Activated CD4-positive, alpha-beta T cell treated with anti-CD3 and anti-CD28 coated beads, Interleukin-2, amount 10 ng/mL, durations not matched to agents 7 days and 5 days (primary cell): ENCODE measurements at places on chromosomes 2 and 18.

GRCh38 chr2:180115675-180116074 is 108.6 kb upstream of the CWC22 start:
- DNase-seq = no peak

GRCh38 chr2:122980671-122981070 is 1044.4 kb upstream of the CNTNAP5 start:
- DNase-seq = no peak

- DNase-seq = no peak
Observed at GRCh38 chr2:200028998-200029397, 73.6 kb downstream of the MAIP1 start.

GRCh38 chr2:61714210-61714609 is 139.7 kb downstream of the FAM161A start:
- DNase-seq = no peak

DNA sequence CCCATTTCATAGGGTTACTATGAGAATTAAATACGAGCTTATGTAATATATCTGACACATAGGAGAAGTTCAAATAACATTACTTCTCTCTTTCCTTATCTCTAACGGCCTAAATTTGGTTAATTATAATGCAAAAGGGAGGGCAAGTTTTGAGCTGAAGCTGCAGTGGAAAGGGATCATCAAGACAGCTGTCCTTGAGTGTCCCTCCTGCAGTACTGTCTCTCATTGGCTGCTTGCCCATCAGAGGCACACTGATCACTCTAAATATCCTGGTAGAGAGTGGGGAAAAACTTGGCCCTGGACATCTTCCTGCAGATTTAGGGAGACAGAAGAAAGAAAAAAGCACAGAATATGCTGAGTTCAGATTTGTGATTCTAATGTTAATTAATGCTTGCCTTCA is 186.0 kb downstream of the CAMKMT start:
- no peak for DNase-seq

- DNase-seq = no peak
Observed at GRCh38 chr2:19787134-19787533, 114.6 kb downstream of the TTC32 start.

DNA sequence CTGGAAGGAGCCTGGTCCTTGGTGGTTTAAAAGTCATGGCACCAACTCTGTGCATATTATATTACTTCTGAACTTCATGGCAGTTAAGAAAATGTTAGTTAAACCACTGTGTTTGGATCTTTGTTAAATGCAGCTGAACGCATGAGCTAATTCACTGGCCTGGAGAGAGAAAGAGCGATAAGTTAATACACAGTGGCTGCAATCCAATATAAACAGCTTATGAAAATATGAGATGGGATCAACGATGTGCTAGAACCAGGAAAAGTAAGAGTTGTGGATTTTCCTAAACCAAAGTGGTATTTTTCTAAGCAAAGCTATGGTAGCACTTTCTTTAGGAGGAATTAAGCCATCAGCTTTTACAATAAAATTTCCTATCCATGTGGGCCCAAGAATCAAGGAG is 326.7 kb downstream of the MTX2 start:
- DNase-seq = no peak

GRCh38 chr18:50372743-50373142 is 2.1 kb upstream of the SKA1 start:
- DNase-seq = no peak

GRCh38 chr2:68632021-68632420 is 11.4 kb upstream of the PROKR1 start:
- no peak for DNase-seq

DNA sequence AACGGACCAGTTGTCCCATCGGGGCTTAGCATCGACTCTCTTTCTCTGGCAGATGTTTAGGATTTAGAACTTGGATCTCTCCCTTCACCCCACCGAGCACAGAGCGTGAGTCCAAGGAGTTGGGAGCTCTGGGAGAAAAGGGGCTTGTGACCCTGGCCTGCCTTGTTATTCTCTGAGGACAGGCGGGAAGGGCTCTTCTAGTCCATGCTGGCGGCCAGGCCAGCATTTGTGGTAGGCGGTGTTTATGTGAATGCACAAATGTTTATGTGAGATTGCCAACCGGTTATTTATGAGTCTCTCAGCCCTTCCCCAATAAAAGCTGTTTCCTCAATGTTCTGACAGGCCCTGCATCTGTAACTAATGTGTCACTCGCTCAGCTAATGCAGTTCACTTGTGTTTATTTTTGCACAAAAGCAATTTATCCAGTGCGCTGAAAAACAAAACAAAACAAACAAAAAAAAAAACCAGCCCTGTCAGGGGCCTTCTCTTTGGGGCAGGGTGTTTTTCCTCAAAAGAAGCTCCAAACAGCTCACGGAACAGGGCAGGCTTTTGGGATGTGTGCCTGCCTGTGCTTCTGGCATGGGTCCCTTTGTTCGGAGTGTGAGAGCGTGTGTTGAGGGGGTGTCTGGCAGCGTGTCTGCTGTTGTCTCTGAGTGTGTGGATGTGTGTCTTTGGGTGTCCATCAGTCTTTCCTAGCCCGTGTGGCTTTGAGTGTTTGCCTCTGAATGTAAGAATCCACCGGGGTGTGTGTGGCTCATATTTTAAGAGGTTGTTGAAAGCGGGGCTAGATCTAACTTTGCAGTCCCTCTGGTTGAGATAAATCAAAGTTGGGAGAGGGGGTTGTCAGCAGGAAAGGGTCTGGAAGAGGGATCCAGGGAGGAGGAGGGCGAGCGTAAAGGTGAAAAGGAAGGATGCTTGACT is 52.8 kb upstream of the HAAO start:
- DNase-seq = no peak

DNA sequence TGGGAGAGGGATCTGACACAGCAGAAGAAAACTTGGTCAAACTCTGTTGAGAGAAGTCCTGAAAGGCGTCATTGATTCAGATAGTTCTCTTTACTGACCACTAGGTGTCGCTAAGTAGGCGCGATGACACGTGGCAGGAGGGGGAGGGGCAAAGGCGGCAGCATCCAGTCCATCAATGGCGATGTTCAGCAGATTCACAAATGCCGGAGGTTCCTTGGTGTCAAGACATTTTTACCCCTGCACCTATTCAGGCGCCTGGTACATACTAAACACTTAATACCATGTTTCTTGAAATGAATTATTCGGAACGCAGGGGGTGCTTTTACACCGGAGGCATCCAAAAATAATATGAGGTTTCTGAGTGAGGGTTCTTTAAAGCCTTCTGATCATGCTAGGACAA is 3.0 kb upstream of the PLEK start:
- DNase-seq = peak; percentile 83

DNA sequence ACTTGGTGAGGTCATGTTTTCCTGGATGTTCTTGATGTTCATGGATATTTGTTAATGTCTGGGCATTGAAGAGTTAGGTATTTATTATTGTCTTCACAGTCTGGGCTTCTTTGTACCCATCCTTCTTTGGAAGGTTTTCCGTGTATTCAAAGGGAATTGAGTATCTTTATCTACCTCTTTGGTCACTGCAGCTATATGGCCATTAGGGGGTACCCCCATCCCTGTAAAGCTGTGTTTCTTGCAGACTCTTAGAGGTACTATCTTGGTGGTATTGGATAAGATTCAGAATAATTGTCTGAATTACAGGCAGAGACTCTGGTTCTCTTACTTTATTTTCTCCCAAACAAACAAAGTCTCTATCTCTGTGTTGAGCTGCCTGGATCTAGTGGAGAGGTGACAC is 401.6 kb upstream of the FSIP2 start:
- no peak for DNase-seq

DNA sequence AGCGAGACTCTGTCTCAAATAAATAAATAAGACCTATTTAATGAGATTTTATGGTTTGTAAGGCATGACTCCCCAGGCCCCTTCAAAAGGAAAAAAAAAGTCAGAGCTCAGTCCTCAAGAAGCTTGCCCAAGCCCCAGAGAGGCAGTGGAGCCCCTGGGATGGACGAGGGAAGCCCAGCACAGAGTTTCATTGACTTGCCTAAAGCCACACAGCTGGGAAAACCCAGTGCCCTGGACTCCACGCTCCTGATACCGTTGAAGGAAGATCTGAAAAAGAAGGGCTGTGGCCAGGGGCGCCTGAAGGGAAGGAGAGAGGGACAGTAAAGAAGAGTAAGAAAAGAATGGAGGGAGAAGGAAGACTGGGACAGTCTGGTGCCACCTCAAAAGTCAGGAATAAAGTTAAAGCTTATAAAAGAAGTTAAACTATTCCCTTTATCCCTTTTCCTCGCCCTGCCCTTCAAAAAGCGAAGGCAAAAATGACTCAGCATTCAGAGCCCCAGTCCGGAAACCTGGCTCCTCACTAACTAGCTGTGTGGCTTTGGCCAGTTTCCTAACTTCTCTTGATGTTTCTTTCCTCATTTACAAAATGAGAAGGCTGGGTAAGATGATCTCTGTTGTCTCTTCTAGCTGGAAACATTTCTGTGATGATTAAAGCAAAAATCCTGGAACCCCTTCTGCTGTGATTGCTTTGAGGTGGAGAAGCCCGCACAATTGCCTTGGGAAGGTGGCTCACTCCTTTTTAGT is 46.7 kb downstream of the LYPD1 start:
- DNase-seq = no peak

DNA sequence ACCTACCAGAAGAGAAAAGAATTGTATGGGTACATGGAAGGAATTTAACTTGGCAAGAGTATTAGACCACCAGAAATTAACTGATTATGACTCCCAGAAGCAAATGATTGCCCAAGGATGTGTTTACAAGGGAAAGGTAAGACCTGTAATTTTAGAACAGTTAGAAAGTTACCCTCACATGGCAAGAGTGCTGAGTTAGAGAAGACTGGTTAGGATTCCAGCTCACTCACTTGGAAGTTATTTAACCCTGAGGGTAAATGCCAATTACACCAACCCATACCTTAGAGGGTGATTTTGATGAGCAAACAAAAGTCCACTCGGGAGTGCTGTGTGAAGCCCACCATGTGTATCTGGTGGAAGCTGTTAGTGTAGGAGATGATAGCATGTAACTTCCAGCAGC is 170.2 kb downstream of the TPGS2 start:
- no peak for DNase-seq

DNA sequence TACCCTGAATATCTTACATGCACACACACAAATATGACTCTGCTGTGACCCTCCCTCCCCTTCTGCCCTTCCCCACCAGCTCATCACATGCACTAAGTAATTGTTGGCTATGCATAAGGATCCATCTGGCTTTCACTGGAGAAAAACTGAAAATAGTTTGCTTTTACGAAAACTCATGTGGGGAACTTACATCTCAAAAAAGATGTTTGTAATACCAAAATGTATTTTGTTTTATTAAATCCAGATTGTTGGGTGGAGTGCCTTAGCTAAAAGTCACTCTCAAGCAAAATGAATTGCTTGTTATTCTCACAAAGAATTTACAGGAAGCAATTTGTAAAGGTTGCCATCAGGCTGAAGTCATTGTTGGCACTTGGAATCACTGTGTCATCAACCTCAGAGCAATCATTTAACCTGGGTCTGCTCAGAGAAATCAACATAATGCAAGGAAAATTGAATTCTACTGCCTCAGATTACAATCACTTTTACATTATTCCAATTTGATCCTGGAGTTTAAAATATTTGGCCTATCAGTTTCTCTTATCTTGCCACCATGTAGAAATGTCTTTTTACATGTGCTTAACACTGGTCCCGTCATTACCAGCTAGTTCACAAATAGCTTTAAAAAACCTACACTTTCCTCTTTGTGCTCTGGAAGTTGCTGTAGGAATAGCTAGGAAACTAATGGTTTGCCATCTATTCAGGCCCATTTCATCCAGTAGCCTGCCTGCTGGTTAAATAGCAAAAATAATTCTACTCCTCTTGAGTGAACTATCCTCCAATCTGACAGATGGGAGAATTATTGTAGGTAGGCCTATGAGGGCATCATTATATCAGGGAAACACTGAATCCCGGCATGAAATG is 90.3 kb upstream of the TMEM17 start:
- DNase-seq = no peak

DNA sequence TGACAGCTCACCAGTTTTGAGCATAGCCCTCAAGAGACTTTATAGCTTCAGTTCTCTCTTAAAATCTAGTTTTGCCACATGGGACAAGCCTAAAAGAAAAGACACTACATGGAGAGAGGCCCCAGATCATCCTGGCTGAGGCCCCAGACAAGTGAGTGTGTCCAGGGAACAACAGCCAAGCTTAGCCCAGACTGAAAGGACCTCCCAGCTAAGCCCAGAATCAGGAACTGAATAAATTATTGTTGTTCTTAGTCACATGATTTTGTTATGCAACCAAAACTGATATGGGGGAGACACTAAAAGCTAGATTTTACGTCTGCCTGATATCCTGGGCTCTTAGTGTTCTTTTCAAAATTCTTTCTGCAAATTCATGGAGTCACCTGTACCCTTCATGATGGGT is 29.3 kb upstream of the LBH start:
- DNase-seq = no peak

- no peak for DNase-seq
Observed at GRCh38 chr2:62956651-62957050, 94.0 kb upstream of the OTX1 start.

GRCh38 chr2:161344692-161345091 is 36.5 kb downstream of the PSMD14 start:
- no peak for DNase-seq

- DNase-seq = peak; percentile 20
Observed at GRCh38 chr2:169693360-169693759, 845 bp downstream of the CFAP210 start.

DNA sequence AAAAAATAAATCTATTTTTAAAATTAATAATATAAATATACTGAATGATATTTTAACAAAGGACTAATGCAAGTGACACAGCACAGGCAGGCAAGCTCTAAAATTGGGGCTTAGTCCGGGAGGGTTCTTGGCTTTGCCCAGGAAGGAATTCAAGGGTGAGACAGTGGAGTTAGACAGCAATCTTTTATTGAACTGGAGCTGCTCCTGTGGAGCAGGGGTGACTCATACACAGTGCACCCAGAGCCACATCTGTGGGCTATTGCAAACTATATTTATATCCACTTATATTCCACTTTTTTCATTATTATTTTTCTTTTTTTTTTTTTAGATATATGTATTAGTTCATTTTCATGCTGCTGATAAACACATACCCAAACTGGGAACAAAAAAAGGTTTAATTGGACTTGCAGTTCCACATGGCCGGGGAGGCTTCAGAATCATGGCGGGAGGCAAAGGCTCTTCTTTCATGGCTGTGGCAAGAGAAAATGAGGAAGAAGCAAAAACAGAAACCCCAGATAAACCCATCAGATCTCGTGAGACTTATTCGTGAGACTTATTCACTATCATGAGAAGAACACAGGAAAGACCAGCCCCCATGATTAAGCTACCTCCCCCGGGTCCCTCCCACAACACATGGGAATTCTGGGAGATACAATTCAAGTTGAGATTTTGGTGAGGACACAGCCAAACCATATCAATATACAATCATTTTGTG is 437.1 kb downstream of the BCL11A start:
- DNase-seq = no peak

GRCh38 chr2:84963692-84964405 is 7.1 kb upstream of the KCMF1 start:
- no peak for DNase-seq

GRCh38 chr2:240358821-240359397 is 76.6 kb upstream of the GPC1 start:
- DNase-seq = no peak

DNA sequence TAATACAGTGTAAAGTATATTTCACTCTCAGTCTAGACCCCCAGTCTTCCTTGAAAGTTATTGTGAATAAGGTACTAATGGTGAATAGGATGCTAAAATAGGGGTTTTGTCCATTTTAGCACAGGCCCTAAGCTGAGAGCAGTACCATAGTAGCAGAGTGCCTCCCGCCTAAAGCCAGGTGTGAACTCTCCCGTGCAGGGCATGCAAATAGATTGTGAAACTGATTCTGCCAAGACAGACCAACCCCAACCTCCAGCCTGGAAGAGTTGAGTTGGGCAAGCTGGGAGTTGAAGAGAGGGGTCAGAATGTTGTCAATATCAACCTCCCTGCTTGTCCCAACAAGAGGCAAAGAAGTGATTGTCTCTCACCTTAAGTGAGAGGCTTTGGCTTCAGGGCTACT is 97.4 kb upstream of the CYRIA start:
- DNase-seq = no peak
